KBM-7 (cell line): ENCODE measurements at places on chromosomes 11 and 22.

DNA sequence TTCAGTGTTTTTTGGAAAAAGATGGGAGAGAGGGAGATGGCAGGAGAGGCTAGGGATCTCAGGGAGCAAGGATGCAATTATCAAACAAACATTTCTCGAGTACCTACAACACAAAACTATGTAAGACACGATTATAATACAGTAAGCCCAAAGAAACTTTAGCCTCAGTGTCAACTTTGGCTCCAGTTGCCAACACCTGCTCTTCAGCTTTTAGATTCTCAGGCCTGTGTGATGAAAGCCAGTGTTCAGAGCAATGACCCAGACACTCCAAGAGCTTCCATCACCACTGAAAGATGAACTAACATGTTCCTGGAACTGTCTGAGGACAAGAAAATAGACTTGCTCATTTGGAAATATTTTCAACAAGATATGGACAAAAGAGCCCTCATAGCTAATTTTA is 31.4 kb upstream of the CEP295 start:
- DNase-seq = no peak

DNA sequence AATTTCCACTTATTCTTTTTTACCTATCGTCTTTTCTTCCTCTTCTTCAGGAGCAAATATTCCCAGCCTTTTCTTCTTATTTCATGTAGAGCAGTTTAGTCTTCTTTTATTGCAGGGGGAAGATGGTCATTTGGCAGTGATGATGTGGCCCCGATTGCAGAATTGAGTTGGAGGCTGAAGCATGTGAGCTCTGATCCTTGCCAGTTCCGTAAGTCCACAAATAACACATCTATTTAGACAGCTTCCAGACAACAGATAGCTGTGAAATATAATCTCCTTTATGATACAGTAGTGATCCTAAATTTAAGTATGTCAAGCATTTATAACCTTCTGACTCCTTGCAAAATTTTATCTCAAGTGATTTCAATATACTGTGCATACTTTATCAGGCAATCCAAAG is 27.5 kb downstream of the REXO2 start:
- DNase-seq = no peak

- DNase-seq = no peak
Measured at GRCh38 chr11:17014321-17014832, at the start of gene PLEKHA7. TSS of gene PLEKHA7 (minus strand) at chr11:17014414. CDS start at chr11:17014401, 13 bp downstream.

- peak; percentile 67 for DNase-seq
Measured at GRCh38 chr11:10758957-10759356, 7.9 kb downstream of the CTR9 start.

DNA sequence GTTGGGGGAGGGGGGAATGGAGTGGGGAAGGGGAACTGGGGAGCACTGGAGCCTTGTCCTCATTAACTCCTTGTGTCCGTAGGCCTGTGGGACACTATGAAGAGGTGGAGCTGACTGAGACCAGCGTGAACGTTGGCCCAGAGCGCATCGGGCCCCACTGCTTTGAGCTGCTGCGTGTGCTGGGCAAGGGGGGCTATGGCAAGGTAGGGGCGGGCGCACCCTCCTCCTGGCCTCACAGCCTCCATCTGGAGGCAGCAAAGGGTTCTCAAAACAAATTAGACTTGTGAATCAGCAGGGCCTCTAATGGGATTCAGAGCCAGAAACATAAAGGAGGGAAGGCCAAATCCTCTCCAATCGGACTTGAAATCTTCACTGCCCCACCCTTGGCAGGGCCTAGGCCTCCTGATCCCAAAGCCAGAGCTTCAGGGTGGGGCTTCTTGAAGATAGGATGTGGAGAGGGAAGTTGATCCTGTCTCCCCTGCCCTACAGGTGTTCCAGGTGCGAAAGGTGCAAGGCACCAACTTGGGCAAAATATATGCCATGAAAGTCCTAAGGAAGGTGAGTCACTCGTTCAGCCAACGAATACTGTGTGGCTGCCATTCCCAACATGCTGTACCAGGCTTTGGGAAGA is 859 bp downstream of the RPS6KB2 start:
- DNase-seq = no peak

DNA sequence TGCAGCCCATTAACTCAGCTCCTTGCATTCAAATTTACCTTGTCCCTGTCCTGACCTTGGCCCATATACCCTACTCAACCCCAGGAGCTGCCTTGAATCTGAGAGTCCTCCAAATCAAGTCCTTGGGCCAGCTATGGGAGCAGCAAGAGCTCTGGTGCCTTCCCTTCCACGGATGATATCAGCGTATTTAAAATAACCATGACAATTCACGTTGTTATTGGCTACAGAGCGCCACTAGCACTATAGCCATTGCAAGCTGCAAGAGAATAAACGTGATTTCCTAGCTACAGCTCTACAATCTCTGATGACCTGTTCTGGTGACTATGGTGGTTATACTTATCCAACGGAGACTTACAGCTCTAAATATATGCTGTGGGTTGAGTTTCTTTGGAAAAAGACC is 357.8 kb downstream of the LARGE1 start:
- no peak for DNase-seq
